ENCODE measurements at places on chromosomes 1 and 21. TPM values are rescaled to one million over a fixed set of nuclear protein-coding genes. Genes with fewer than 3 reads are reported as not detected.

GJA4 gene
- not detected for total RNA-seq

TENT5C gene
- total RNA-seq: not detected

LCE6A gene
- total RNA-seq: not detected

FAM151A gene
- total RNA-seq: not detected

CDC42BPA gene
- total RNA-seq: 39.3 TPM

SPRR2B gene
- total RNA-seq: not detected

SPATA45 gene
- not detected for total RNA-seq

EDARADD gene
- total RNA-seq: not detected

MYBPHL gene
- not detected for total RNA-seq

ATP6V1G3 gene
- total RNA-seq: not detected

GJB5 gene
- total RNA-seq: not detected

AQP10 gene
- total RNA-seq: not detected

LCE1B gene
- not detected for total RNA-seq

RXFP4 gene
- not detected for total RNA-seq

GPR61 gene
- total RNA-seq: under 0.01 TPM

CELA2B gene
- total RNA-seq: not detected

All from subcutaneous preadipocyte (primary cell).